ENCODE measurements at places on chromosomes 6 and 20.

GRCh38 chr6:136920671-136921380 is 1.3 kb upstream of the SLC35D3 start:
- H3K4me3 ChIP-seq = peak overlapping the region; percentile 86
- DNase-seq = no peak
- peaks cover 6% of the 10 kb centered on the region for H3K4me1 ChIP-seq

DNA sequence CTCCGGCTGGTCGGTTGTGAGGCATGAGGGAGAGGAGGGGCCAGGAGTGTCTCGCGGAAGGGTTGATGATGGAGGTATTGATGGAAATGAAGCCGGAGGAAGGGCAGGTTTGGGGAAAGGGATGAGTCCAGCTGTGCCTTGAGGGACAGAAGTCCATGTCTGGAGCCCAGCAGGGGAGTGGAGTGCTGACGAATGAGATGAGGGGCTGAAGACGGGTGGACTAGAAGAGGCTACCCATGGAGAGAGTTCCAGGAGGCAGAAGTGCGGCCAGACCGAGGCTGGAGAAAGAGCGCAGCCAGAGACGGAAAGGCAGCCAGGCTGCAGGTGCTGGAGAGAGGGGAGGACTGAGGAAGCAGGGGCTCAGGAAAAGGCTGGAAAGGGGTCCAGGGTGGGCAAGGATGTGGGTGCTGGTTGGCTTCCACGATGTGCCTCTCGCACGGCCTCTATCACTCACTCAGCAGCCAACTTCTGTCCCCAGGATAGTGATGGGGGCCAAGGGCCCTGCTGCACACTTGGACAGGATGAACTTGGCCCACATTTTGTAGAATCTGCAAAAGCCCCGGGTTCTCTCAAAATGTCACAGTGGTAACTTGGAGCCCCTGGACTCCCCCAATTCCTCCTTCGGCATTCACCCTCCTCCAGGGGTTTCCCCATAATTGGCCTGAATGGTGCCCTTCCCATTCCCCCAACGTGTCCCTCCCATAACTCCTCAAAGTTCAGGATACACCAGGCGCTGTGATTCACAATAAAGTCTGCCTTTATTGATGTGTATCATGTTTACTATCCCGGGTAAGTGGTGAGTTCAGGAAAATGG is 627 bp upstream of the EIF6 start:
- no peaks in the 10 kb centered on the region for H3K27me3 ChIP-seq
- peaks cover 6% of the 10 kb centered on the region for H3K36me3 ChIP-seq

DNA sequence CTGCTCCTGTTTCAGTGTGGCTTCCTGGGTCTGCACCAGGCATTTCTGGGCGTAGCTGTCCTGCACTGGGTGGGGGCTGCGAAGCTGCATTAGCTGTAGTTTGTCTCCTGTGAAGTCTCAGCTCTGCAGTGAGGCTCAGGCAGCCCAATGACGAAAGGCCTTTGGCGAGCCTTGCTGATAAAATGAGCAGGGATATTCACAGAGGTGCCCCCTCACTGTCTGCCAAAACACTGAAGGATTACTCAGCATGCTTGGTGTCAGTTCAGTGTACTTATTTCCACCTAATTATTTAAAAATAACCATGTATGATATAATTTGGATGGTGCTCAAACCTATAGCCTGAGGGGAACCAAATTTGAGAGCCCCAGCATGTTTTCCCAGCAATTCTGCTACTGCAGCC is 73.5 kb downstream of the ECT2L start:
- no peak for DNase-seq
- H3K4me1 ChIP-seq = peaks cover 9% of the 10 kb centered on the region
- H3K4me3 ChIP-seq = no peak overlapping the region

- no peak for DNase-seq
- peaks cover 7% of the 10 kb centered on the region for H3K4me1 ChIP-seq
- no peak overlapping the region for H3K4me3 ChIP-seq
- peaks cover 13% of the 10 kb centered on the region for H3K27me3 ChIP-seq
- H3K36me3 ChIP-seq = no peaks in the 10 kb centered on the region
- H3K27ac ChIP-seq = peak overlapping the region; percentile 34
Observed at GRCh38 chr6:54010340-54011276, 100.6 kb upstream of the MLIP start.

GRCh38 chr6:95120984-95121383 is 456.4 kb upstream of the MANEA start:
- H3K4me3 ChIP-seq = peak overlapping the region; percentile 12
- DNase-seq = no peak
- no peak overlapping the region for H3K27ac ChIP-seq
- no peaks in the 10 kb centered on the region for H3K36me3 ChIP-seq
- H3K4me1 ChIP-seq = no peaks in the 10 kb centered on the region

Measured in type B pancreatic cell (in vitro differentiated cells).